Activated T-cell treated with anti-CD3 and anti-CD28 coated beads, Interleukin-2, amount 50 U/mL, for 24 hours (primary cell): ENCODE measurements at places on chromosomes 12 and 14.

DNA sequence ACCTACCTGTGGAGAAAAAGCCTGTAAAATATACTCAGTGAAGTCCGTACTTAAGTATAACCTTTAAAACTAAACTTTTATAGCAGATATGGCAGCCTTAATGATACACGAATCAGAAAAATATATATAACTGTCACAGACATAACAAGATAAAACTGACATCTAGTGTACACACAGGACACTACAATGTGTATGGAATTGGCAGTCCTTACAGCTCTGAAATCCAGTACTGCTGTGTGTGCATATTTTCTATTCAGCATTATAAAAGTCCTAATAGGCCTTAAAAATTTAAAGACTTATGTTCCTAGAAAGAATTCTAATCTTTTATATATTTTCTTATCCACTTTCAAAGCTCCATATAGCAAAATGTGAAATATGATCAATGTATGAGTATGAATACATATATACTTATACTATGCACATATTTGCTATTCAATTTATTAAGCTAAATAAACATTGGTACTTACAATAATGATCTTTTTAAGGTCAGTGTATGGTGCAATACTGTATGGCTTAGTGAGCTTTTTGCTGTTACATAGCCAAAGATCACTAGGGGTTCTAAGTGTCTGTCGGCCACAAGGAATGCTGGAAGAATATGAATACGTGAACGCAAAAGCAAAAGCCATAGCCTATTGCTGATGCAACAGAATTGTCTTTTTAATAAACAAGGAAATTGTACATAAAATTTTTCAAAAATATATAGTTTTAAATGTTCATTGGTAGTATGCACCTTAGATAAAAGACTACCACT is 69.2 kb downstream of the C2CD5 start:
- DNase-seq, result no peak

- DNase-seq, result peak; percentile 66
These were observed 2.7 kb upstream of the TC2N start for GRCh38 chr14:91870001-91870400.

- DNase-seq, result no peak
These were observed 8.6 kb downstream of the NFATC4 start for GRCh38 chr14:24376448-24377070.

DNA sequence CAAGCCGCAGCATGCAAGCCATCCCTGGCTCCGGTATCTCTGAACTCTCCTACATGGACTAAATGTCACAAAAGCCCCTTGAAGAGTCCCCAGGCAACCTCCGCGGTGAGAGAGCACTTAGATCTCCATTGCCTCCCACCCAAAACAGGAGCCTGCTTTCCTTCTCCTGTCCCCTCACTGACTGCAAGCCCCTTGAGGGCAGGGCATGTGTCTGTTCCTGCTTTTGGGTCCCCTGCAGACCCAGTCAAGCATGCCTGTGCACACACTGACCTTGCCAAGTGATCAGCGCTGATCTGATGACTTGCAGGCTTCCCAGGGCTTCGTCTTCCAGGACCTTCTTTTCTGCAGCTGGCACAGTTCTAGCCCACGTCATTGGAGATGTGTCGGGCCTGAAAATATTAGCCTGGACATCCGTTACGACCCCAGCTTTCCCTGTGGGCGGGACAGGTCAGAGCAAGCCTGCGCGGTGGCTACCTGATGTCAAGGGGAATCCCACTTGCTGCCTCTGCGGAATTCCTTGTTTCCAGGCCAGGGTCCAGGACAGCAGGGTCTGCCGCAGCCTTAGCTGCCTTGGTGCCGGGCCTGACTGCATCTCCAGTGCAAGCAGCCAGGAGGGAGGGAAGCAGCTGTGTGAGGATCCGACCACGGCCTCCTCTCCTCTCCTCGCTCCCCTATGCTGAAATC is 92.5 kb downstream of the FBXL14 start:
- no peak for DNase-seq

DNA sequence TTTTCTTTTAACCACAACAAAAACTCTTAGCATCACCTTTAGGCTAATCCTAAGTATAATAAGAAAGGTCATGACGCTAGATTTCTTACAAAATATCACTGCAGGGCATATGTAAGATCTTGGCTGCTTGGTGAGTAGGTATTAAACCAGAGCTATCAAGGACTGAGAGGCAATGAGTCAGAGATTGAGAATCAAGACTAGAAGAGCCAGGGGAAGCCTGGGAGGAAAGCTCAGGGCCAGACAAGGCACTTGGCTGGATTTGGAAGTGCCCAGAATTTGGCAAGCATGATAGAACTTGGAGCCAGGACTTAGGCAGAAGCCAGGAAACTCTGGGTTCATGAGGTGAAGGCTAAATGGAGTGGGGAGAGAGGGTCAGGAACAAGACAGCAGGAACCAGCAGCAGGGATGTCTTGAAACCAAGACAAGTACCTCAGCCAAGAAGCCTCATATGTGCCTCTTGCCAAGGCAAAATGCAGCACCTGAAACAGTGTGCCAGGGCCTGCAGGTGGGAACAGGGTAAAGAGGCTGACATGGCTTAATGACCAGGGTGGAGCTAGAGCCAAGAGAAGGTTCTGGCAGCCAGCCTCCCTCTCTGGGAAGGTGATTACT is 49.9 kb downstream of the PTHLH start:
- DNase-seq, result no peak

GRCh38 chr14:105417690-105418121 is 1.9 kb upstream of the MTA1 start:
- DNase-seq, result no peak

DNA sequence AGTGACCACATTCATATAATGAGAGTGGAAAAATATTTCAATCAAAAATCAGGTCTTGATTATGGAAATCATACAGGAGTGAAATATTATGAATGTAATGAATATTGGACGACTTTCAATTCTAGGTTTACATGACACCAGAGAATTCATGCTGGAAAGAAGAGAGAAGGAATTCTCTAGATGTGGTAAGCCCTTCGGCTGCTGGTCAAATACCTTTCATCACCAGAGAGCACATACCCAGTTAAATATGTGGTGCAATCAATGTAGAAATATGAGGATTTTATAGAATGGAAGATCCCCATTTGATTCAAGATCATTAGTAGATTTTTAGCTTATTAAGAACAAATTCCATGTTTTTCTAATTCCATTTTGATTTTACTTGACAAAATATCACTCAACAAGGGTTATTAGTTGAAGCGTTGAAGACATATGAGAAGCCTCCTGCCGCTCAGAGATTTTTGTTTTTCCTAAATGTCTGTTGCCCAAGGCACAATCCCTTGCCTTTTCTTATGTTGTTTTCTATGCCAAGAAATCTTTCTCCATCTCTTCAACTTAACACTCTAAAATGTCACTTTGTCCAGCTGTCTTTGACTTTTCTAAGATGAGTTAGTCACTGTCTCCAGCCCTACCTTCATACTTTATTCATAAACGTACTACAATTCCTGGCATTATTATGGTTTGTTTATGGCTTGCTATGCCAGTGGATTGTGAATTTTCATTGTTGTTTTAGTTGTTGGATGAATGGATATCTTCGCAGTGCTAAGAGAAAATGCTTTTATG is 72.8 kb upstream of the ZDHHC17 start:
- no peak for DNase-seq

DNA sequence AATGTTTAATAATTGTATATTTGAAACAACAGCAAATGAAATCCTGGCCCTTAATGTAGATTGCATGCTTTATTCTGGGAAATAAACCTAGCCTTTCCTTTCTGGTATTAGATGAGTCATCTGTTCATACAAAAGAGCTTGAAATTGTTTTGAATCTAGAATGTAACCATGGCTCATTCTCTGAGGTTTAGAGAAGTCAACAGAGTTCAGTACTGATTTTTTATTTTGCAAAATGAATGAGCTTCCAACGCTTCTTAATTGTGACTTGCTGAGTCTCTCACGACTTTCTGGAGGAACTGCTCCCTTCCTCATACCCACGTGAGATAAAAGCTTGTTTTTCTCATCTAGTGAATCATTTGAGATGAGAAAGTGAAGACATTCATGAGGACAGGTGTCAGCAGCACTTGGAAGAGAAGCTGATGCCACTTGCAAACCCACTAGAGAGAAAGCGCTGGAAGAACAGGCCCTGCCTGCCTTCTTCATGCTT is 509.6 kb downstream of the VRK1 start:
- no peak for DNase-seq

GRCh38 chr14:30998100-30998706 is 27.2 kb upstream of the AP4S1 start:
- no peak for DNase-seq

DNA sequence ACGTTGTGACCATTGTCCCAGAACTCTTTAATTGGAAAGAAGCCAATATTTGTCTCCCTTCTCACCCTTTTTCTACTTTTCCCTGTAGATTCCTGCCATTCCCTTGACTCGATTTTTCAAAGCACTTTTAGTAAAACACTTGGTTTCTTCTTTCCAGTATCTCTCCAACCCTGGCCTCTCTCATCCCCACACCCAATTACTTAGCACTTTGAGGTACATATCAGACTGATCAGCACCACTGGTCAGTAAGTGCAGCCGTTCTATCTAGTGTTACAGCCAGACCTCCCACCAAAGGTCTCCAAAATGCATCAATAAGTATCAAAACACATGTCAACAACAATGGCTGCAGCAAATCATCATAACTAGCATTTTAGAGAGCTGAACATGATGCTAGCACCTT is 141.9 kb downstream of the BTG1 start:
- DNase-seq, result no peak

DNA sequence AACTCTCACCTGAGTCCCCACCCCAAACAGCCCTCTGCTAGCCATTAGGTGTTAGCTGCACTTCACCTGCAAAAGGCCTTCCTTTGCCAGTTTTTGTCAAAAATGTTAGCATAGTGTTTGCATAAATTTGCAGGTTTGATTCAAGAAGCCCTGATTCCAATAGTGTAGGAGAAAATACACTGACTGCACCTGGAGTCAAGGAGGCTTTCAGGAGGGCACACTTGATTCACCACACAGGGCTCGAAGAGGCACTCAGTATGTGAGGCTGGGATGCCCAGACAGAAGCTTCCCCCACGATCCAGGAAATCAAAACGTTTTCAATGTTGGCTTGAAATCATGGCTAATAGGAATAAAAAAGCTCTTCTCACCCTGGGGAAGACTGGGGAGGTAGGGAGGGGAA is 40.5 kb upstream of the DDX11 start:
- DNase-seq, result no peak

GRCh38 chr12:115518-115917 is 49.0 kb downstream of the IQSEC3 start:
- DNase-seq, result no peak

- DNase-seq, result no peak
These were observed 271.6 kb upstream of the PLEKHG7 start for GRCh38 chr12:92431146-92431545.

DNA sequence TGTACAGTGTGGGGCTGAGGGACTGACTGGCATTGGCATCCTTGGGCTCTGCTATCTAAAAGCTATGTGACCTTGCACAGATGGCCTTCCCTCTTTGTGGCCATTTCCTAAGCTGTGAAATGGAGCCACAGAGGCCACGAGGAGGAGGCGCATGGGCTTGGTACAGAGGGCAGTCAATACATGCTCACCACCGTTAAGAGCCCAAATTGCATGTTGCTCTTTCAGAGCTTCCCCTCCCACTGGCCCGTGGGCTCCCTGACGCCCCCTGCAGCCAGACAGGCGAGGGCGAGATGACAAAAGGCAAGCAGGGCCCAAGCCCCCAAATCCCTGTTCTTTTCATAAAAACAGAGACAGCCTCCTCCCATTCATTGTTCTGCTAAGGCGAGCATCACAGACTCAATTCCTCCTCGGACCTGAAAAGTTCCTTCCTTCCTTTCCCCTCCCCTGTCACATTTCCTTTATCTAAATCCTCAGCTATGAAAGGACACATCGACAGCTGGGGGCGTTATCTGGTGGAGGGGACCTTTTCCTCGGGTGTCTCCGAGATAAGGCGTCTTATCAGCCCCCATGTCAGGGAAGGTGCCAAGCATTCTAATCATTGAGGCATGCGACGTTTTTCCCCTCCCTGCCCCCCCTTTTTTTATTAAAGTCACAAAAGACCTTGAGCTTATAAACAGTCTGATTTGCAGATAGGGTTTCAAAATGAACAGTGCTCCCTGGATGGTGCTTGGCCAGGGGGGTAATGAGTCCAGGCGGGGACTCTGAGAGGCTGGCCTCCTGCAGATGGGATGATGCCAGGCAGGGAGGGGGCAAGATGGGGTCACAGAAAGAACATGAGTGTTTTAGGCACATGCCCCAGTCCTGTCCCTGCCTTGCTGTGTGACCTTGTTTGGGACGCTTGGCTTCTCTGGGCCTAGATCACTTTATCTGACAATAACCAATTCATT is 26.4 kb downstream of the FAM222A start:
- no peak for DNase-seq

GRCh38 chr12:77968571-77968970 is 137.9 kb downstream of the NAV3 start:
- no peak for DNase-seq

- DNase-seq, result no peak
These were observed 143.0 kb upstream of the DDHD1 start for GRCh38 chr14:53295985-53296582.

DNA sequence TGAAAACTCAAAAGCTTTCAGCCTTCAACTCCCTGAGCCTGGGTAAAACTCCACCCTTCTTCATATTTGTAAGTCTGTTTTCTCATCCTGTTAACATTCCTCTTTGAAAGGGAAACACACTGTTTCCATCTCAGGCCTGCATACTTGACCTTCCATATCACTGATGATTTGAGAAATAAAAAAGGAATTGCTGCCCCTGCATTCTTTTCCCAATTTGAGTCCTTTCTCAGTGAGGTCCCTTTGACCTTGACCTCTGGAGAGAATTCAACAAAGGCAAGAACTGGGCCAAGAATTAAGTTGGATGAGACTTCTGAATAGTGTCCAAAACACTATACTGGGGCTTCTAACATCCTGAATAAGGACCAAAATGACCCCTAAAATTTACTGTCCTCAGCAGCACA is 108.0 kb downstream of the AEBP2 start:
- DNase-seq, result no peak

- DNase-seq, result no peak
These were observed 77.9 kb downstream of the PRICKLE1 start for GRCh38 chr12:42511656-42512055.

- DNase-seq, result no peak
These were observed 194.4 kb downstream of the KIF26A start for GRCh38 chr14:104332634-104333270.

DNA sequence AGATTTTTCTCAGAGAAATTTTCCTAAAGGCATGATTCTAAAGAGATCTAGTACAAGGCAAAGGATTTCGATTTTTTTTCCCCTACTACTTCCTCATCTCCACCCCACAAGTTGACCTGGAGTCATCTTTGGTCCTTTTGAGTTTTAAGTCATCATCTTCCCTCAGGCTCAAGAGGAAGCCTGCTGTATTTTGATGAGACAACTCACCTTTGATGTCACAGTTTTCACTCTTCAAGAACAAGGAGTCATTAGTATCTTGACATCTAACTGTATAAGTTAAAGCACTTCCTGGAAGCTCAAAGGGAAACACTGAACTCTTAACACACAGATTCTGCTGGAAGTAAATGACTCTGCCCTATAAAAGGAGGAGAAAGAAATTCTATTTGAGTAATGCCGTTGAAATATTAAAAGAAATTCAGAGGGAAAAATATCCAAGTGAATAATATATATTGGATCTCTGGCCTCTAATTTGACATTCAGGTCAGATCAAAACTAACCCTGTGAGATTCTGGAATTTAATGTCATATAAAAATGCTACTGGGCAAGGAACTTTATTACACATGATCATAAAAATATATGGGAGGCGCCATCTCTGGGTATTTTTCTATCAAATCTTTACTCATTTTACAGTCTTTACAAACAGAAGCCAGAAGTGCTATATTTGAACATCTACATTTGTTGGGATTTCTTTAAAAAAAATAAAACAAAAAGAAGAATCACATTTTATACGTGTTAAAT is 435.0 kb downstream of the NRXN3 start:
- DNase-seq, result no peak
